Thyroid gland (tissue), 4 donors: ENCODE measurements at places on chromosomes 3 and 15.

- DNase-seq = no peak
Measured at GRCh38 chr15:34620142-34620541, 36.7 kb upstream of the GOLGA8B start.

GRCh38 chr3:45794177-45794560, 2.2 kb downstream of the SLC6A20 start:
- DNase-seq = no peak

DNA sequence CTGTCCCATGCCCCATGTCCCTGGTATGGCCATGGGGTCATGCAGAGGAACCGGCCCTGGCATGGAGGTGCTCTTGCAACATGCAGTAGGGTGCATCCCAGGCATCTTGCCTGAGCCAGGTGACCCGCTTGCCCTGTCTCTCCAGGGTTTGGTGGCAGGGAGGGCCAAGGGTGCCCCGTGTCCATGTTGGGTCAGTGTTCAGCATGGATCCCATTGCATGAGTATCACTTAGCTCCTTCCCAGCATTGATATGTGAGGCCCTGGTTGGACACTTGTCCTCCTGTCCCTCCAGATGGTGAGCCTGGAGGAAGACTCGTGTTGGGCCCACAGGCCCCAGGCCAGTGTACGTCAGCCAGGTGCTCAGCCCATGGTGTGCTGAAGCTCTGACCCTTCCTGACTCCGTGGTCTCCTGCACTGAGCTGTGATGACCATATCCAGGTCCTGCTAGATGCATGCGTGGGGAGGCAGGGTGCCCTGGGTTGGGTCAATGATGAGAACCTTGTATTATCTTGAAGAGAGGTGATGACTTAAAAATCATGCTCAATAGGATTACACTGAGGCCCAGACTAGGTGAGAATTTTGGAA, 205.0 kb downstream of the UBE3A start:
- DNase-seq = no peak

DNA sequence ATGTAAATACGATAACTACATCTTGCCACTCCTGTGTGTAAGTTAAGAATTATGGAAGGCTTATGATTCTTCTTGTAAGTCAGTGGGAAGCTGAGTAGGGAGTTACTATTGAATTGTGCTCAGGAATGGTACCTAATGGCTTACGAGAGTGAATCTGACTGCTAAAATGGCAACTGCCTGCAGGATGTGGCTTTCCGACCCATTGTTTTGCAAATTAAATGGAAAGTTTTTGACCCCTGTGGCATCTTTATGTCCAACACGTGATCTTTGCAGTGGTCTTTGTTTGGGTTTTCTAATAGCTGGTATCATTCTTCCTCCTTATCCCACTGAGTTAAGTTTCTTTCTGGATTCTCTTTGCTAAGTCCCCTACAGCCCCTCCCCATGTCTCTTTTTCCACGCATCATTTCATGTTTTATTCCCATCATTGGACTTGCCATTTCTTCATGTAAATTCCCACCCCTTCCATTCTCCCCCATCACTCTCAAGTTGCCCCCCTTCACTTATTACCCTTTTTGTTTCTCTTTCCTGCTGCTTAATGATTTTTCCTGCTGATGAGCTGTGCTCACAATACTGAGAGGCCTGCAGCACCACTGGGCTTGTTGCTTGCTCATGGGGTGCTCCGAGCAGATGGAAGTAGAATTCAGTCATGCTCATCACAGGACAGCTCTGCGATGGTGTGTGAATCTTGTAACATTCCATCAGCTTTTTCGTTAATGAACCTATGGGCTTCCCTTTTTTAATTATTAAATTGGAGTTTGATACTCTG, 428.2 kb upstream of the IL12A start:
- DNase-seq = no peak

DNA sequence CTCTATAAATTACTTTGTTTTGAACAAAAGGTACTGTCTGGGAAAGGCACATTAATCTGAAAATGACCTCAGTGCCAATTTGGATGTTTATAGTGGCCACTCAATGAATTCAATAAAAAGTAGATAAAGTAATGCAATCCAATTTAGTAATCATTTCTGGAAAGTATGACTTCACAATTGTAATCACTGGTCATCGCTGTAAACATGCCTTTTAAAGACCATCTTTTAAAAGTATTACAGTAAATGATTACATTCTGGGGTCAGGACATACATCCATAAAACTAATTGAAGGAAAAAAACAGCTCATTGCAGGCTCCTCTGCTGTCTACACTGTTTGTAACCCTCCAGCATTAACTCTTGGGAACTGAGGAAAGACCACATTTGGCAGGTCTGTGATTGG, 43.2 kb downstream of the HRH1 start:
- DNase-seq = no peak
